Umbilical cord (tissue), 2 donors: ENCODE measurements at places on chromosomes 3 and 15. TPM values are rescaled to one million over a fixed set of nuclear protein-coding genes. Genes with fewer than 3 reads are reported as not detected.

The EXD1 gene
- total RNA-seq, result 1.4 TPM

DNA sequence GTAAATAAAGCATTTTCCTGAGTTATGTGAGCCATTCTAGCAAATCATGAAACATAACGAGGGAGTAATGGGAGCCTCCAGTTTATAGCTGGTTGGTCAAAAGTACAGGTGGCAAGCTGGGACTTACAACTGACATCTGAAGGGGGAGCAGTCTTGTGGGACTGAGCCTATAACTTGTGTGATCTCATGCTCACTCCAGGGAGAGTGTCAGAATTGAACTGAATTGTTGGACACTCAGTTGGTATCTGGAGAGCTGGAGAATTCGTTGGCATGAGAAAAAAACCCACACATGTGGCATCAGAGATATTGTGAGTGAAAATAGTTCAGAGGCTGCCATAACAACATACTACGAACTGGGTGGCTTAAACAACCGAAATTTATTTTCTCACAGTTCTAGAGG is 22.8 kb upstream of the DENND6A start:
- no peak for DNase-seq

DNA sequence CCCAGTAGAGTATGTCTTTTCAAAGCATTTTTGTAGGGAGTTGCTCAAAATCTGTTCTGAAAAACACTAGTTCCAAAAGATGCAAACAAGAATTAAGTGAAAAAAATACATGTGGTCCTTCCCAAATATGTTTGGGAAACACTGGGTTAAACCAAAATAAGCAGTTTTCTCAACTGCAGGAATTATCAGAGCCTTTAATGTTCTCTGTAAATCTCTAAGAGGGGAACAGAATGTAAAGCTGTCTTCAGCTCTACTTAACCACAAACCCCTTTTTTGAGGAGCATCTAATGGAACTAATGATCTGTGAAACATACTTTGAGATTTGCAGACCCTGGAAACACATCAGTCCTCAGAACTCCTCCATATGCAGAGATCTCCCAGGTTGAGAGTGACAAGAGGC is 9.9 kb downstream of the AQP9 start:
- DNase-seq, result no peak

The LINGO1 gene
- total RNA-seq, result 14.2 TPM

- no peak for DNase-seq
These were observed 345.8 kb upstream of the ROBO2 start for GRCh38 chr3:76694063-76694462.

DNA sequence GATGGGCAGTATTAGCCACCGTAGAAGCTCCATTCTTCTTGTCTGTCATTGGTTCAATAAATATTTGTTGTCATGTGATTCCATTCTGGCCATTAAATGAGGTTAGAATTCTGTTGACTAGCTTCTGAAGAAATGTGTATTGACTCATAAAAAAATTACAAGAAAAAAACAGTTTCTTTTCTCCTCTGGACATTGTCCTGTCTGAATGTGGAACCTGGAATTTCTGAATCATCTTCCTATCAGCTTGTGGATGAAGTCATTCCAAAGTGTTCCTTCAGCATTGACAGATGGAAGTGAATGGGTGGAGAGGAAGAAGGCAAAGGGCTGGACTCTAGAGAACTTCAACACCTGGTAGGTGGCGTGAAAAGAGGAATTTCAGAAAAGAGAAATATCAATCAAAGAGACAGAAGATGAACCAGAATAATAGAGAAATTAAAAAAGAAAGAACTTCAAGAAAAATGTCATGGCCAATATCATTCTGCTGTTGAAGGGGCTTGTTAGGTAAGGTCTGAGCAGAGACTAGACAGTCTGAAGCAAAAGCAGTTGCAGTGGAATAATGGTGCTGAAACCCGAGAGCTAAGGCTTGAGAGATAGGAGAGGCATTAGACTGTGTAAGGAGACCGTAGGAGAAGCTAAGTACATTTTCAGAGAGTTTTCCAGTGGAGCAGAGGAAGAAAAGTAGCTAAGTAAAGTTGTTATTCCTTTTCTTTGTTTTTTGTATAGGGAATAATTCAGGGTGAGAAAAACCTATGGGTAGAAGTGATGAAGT is 806.6 kb downstream of the SQOR start:
- DNase-seq, result peak; percentile 57

GRCh38 chr3:8324747-8325146 is 176.9 kb upstream of the LMCD1 start:
- DNase-seq, result peak; percentile 52

DNA sequence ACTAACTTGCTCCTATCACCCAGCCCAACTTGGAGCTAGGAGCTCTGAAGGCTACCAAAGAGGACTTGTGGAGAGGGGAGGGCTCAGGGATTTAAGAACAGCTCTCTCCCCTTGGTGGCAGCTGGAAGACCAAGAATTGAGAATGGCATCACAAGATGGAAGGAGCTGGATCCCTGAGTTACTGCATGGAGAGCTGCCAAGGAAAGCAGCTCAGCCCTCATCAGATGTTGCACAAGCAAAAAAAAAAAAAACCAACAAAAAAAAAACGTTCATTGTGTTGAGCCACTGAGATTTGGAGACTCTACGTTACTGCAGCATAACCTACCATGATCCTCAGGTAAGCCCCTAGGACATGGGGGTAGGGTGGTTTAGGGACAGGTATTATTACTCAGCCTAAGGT is 41.0 kb downstream of the ITGB5 start:
- peak; percentile 47 for DNase-seq

The PAK6 gene
- 9.4 TPM for total RNA-seq

GRCh38 chr15:78394981-78395616 is 42.9 kb upstream of the IREB2 start:
- DNase-seq, result no peak

DNA sequence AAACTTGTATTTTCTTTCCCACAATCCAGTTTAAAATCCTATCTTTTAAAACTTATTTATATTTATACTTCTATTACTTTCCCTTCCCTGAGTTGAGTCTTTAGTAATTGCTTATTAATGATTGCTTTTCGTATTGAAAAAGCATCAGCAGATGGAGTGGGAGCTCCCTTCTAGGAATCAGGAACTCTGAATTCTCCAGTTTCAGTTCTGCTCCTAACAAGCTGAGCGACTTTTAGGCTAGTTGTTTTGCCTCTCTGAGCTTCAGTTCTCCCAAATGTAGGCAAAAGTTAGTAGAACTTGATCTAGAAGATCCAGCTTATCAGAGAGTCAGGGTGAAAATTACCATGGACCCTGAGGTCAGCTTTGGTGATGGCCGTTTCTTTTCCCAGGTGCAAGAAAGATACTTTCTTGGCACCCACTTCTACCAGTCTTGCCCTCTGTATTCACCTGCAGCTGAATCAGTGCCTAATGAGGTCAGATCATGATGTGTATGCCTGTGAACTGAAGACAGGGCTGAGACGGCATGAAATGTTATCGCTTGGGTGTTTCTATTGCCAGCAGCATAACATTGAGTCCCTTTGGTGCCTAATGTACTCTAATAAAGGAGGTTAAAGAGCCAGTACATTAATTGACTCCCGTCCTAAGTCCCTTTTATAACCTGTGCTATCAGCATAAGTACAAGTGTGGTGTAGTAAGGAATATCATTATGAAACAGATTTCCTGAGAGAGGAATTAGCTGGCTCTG is 194.5 kb upstream of the TBC1D5 start:
- no peak for DNase-seq

GRCh38 chr15:93029214-93029835 is 59.7 kb downstream of the RGMA start:
- DNase-seq, result peak; percentile 17

The GUCA1C gene
- not detected for total RNA-seq

- DNase-seq, result no peak
These were observed 93.1 kb upstream of the RPL32 start for GRCh38 chr3:12934431-12934830.

DNA sequence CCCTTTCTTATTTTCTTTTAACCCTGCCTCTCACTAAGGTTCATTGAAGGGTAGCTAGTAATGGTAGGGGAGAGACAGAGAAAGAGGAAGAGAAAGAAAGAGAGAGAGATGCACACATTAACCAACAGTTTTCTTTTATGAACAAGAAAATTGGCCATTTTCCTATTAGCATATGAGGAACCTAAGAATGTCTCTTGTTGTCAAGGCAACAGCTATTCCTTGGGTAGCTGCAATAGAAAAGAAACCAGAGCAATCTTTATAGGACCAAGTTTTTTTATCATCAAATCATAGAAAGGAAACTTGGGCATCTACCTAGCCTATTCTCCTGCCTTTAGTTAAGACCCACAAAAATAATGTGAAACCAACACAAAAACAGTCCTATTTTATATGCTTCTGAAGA is 15.0 kb upstream of the CCDC39 start:
- DNase-seq, result no peak

GRCh38 chr3:196662033-196662432 is 22.5 kb downstream of the NRROS start:
- DNase-seq, result no peak

The RPL39L gene
- 6.3 TPM for total RNA-seq

The AADACL2 gene
- 8.7 TPM for total RNA-seq

DNA sequence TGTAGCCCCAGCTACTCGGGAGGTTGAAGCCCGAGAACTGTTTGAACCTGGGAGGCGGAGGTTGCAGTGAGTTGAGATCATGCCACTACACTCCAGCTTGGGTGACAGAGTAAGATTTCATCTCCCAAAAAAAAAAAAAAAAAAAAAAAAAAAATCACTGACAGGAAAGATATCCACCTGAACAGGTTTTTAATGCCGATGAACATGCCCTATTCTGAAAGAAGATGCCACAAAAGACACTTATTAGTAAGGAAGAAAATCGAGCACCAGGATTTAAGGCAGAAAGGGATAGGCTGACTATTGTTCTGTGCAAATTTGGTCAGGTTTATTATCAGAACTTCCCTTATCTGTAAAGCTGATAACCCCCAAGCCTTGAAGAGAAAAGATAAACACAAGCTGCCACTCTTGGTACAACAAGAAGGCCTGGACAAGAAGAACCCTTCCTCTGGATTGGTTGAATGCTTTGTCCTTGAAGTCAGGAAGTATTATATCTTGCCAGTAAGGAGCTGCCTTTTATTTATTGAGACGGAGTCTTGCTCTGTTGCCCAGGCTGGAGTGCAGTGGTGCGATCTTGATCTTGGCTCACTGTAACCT is 2.7 kb upstream of the PARP16 start:
- DNase-seq, result no peak

- DNase-seq, result no peak
These were observed 289.4 kb upstream of the TLE3 start for GRCh38 chr15:70387081-70387480.

The CXCR6 gene
- total RNA-seq, result 2.2 TPM

GRCh38 chr3:118682921-118683320 is 351.7 kb downstream of the IGSF11 start:
- DNase-seq, result peak; percentile 75

- DNase-seq, result no peak
These were observed 25.5 kb upstream of the POLR2M start for GRCh38 chr15:57681011-57681410.

The UNC45A gene
- 56.1 TPM for total RNA-seq

GRCh38 chr3:11546657-11547302 is 96.9 kb downstream of the VGLL4 start:
- no peak for DNase-seq

GRCh38 chr15:38266247-38266986 is 13.8 kb downstream of the SPRED1 start:
- DNase-seq, result no peak

DNA sequence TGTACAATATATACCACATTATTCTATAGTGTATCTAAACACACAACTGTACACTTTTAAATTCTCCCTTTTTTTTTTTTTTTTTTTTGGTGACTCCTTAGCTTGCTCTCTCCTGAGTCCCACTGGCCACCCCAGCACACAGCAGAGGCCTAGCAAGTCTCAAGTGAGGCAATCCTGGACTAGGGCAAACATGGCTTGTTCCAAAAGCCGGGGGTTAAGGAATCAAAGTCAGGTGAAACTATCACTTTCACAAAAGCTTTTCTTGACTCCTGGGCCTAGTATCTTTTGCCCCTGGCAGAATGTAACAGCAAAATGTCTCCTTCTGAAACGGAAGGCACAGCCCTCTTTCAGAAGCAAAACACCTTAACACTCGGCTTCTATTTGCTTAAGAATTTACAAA is 5.8 kb downstream of the EOMES start:
- no peak for DNase-seq

DNA sequence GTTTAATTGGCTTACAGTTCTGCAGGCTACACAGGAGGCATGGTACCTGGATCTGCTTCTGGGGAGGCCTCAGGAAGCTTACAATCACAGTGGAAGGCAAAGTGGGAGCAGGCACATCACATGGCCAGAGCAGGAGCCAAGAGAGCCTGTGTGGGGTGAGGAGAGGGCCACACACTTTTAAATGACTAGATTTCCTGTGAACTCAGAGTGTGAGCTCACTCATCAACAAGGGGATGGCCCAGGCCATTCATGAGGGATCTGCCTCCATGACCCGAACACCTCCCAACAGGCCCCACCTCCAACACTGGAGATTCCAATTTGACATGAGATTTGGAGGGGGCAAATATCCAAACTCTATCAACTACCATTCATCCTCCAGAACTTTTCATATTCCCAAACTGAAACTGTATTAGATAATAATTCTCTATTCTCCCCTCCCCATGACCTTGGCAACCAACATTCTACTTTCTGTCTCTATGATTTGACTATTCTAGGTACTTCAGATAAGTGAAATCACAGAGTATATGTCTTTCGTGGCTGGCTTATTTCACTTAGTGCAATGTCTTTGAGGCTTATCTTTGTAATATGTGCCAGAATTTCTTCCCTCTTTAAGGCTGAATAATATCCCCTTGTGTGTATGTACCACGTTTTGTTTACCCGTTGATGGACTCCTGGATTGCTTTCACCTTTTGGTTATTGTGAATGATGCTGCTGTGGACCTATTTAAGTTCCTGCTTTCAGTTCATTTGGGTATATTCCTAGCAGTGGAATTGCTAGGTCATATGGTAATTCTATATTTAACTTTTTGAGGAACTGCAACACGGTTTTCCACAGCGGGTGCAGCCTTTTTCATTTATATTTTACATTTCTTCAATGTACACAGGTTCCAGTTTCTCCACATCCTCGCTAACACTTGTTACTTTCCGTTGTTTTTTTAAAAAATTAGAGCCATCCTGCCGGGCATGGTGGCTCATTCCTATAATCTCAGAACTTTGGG is 43.8 kb downstream of the TKT start:
- DNase-seq, result no peak

DNA sequence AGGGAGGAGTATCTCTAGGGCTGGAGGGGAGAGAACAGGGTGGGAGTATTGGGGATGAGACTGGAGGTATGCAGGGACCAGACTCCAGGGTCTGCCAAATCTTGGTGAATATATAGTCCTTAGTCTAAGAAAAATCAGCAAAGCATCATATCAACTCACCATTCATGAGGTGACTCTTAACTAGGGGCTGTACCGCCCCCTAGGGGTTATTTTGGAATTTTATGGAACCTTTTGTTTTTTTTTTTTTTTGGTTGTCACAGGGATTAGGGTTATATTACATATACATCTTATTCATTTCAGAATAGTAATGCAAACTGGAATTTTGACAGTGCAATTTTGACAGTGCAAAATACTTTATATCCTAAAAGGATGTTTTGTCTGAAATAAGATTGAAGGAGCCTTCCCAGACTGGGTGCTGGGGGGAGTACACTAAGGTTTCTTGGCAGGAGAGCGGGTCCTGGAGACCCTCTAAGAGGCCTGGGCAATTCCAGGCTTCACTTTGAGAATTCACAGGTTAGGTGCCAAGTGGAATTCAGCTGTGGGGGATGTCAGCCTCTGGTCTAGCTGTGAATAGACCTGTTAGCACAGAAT is 7.5 kb downstream of the CMTM7 start:
- DNase-seq, result peak; percentile 56
